ENCODE measurements at places on chromosomes 2 and 18.

DNA sequence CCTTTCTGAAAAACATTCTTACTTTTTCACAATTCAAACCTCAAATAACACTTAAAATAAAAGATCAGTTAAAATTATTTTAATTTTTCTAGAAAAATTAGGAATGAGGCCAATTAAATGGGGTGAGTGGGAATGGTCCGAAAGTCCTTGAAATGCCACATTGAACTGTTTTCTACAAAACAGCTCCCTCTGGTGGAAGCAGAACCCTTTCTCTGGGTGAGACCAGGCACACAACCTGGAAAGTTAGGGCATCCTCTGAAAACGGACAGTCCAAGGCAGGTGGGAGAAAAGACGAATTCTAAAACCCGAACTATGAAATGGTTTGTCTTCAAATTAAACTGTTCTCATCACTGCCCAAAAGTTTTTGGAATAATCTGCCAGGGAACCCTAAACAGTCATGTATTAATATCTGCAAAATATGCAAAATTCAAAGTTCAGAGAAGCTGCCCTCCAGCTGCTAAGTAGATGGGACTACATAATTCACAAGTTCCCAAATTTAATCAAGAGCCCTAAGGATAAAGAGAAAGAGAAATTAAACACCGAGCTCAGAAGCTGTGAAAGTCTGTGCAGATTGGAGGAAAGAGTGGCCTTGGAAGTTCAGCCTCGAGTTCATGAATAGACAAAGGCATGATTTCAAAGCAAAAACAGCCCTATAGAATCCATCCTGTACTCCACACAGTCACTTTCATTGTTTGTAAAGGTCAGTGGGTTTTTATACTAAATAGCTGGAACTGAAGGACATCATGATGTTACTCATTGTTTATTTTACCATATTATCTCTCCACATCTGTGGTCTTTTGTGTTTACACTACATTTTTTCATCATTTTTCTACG is 108.3 kb downstream of the PIEZO2 start:
- DNase-seq, result peak; percentile 12

- no peak for DNase-seq
Measured at GRCh38 chr2:9168821-9169221, 37.8 kb upstream of the ASAP2 start.

GRCh38 chr2:96882230-96882629 is 12.3 kb upstream of the SEMA4C start:
- DNase-seq, result no peak

DNA sequence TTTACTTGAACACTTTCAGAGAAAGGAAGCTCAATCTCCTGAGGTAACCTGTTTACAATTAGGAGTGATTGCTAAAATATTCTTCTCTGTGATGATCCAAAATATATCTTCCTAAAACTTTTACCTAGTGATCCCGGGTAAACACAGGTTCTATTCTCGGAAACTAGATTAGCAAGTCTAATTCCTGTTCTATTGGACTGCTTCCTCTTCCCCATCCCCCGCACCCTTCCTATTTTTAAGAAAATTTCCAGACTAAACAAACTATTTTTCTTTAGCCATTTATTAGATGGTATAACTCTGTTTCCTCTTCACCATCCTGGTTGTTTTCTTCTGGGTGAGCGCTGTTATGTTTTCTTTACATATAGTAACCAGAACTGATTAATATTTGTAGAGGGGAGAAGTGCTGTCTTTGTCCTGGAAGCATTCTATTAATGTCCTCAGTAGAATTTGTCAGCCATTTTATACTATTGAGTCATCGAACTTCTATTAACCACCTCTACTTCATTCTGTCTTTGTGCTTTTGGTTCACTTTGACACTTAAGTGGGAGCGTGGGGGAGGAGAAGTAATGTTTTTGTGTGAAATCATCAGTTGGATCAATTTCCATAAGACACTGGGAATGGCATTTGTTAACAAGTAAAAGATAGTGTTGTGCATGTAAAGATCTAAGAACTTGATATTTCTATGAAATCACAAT is 31.8 kb downstream of the CREB1 start:
- no peak for DNase-seq

- DNase-seq, result no peak
Measured at GRCh38 chr2:74316627-74317295, 26.5 kb downstream of the SLC4A5 start.

DNA sequence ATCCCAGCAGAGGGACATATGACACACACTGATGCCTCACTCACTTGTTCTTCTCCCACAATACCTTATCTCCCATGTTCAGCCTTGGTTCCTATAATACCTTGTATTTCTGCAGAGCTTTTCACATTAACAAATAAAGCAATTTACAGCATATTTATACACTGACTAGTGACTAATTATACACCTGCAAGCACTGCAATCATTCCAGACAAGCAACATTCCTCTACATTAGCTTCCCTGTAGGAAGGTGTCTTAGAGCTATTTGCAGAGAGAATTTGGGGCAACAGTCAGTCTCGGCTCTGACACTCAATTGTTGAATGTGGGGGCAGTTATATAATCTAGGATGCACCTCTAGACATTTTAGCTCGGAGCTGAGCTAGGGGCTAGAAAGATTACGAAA is 9.5 kb upstream of the INSIG2 start:
- DNase-seq, result no peak

GRCh38 chr2:223300326-223300725 is 248.3 kb downstream of the KCNE4 start:
- no peak for DNase-seq

GRCh38 chr2:135960656-135961551 is 24.5 kb downstream of the DARS1 start:
- no peak for DNase-seq

- no peak for DNase-seq
Measured at GRCh38 chr18:9722691-9723090, 14.6 kb downstream of the RAB31 start.
